Upper lobe of right lung (tissue), 1 donor: ENCODE measurements at places on chromosomes 12 and 14. TPM values are rescaled to one million over a fixed set of nuclear protein-coding genes. Genes with fewer than 3 reads are reported as not detected.

The SYCP3 gene
- 0.64 TPM for total RNA-seq

DNA sequence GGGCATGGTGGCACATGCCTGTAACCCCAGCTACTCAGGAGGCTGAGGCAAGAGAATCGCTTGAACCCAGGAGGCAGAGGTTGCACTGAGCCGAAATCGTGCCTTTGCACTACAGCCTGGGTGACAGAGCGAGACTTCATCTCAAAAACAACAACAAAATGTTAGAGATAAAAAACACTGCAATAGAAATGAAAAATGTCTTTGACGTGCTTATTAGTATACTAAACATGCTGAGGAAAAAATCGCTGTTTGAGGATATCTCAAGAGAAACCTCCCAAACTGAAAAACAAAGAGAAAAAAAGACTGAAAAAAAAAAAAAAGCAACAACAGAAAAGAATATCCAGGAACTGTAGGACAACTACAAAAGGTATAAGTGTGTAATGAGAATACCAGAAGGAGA, 15.2 kb upstream of the APOLD1 start:
- H3K27me3 ChIP-seq, result no peaks in the 10 kb centered on the region
- H3K27ac ChIP-seq, result no peak overlapping the region
- no peaks in the 10 kb centered on the region for H3K4me1 ChIP-seq
- DNase-seq, result no peak

The CCDC196 gene
- total RNA-seq, result not detected

GRCh38 chr14:23895480-23895879, 58.1 kb upstream of the DHRS4 start:
- H3K4me3 ChIP-seq, result no peak overlapping the region
- H3K36me3 ChIP-seq, result no peaks in the 10 kb centered on the region
- H3K27ac ChIP-seq, result no peak overlapping the region
- no peaks in the 10 kb centered on the region for H3K27me3 ChIP-seq

The KIAA0586 gene
- 16.3 TPM for total RNA-seq

The RFX4 gene
- total RNA-seq, result not detected

The LYZ gene
- 1,056 TPM for total RNA-seq

DNA sequence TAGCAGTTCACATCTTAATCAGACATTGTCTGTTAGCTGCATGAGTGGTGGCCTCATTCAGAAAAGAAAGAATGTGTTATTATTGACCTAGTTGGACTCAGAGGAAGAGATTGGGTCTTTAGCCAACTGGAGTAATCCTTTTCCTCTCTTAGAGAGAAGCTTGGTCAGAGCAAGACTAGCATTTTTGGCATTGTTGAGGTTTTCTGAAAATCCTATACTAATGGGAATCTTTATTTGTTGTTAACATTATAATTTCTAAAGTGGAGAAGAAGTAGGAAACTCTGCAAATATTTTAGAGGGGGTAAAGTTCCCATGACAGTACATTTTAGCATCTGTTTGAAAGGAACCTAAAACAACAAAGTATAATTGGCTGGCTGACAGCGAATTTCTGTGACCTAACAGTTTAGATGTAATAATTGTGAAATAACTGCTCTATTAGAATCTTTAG, 9.7 kb downstream of the TOX4 start:
- H3K27ac ChIP-seq, result no peak overlapping the region
- H3K4me3 ChIP-seq, result no peak overlapping the region
- no peaks in the 10 kb centered on the region for H3K4me1 ChIP-seq
- H3K36me3 ChIP-seq, result peaks cover 47% of the 10 kb centered on the region

- no peaks in the 10 kb centered on the region for H3K36me3 ChIP-seq
- H3K27ac ChIP-seq, result no peak overlapping the region
- H3K4me1 ChIP-seq, result no peaks in the 10 kb centered on the region
- H3K4me3 ChIP-seq, result no peak overlapping the region
Observed at GRCh38 chr14:99248761-99249171, 23.2 kb downstream of the BCL11B start.

DNA sequence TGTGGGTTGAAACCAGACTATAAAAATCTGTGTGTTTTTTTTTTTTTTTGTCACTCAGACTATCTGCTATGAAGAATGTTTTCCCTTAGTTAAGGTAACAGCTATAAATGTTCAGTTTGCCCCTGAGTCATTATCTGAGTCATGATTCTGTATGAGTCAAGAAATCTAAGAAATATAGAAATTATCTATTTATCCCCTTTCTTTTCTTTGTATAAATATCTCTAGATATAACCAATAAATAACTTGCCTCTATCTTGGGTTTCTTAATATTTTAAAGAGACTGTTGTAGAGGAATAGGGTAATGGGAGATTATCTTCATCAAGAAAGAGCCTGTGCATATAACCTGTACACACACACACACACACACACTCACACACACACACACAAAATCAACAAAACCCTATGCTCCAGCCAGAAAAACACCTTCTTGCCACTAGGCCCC, 161.7 kb upstream of the EEA1 start:
- no peaks in the 10 kb centered on the region for H3K36me3 ChIP-seq
- H3K4me3 ChIP-seq, result no peak overlapping the region
- H3K4me1 ChIP-seq, result no peaks in the 10 kb centered on the region

DNA sequence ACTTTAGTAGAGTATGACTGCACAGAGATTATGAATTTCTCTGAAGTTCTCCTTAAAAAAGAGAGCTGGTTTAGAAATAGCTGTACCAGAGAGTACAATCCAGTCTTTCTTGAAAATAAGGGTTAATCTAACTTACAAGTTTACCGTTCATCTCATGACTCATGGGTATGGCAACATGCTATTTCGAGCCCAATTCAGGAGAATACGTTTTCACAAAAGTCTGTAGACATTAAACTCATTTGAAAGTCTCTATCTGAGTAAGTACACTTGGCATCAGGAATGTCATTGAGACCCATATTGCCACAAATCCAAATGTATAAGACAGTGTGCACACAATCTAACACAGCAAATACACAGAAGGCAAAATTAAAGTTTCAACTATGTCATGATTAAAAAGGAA, 160.5 kb downstream of the PIK3C2G start:
- no peak for DNase-seq
- H3K27me3 ChIP-seq, result no peaks in the 10 kb centered on the region
- no peaks in the 10 kb centered on the region for H3K36me3 ChIP-seq
- no peak overlapping the region for H3K4me3 ChIP-seq

GRCh38 chr12:66340131-66340530, 37.8 kb downstream of the HELB start:
- no peaks in the 10 kb centered on the region for H3K27me3 ChIP-seq
- no peak for DNase-seq
- no peak overlapping the region for H3K4me3 ChIP-seq
- H3K36me3 ChIP-seq, result peaks cover 17% of the 10 kb centered on the region
- H3K4me1 ChIP-seq, result no peaks in the 10 kb centered on the region
- H3K27ac ChIP-seq, result no peak overlapping the region

- peaks cover 23% of the 10 kb centered on the region for H3K36me3 ChIP-seq
- no peak overlapping the region for H3K4me3 ChIP-seq
- no peak overlapping the region for H3K27ac ChIP-seq
- no peaks in the 10 kb centered on the region for H3K27me3 ChIP-seq
- peaks cover 3% of the 10 kb centered on the region for H3K4me1 ChIP-seq
Observed at GRCh38 chr14:64190974-64191502, 103.1 kb downstream of the ESR2 start.

DNA sequence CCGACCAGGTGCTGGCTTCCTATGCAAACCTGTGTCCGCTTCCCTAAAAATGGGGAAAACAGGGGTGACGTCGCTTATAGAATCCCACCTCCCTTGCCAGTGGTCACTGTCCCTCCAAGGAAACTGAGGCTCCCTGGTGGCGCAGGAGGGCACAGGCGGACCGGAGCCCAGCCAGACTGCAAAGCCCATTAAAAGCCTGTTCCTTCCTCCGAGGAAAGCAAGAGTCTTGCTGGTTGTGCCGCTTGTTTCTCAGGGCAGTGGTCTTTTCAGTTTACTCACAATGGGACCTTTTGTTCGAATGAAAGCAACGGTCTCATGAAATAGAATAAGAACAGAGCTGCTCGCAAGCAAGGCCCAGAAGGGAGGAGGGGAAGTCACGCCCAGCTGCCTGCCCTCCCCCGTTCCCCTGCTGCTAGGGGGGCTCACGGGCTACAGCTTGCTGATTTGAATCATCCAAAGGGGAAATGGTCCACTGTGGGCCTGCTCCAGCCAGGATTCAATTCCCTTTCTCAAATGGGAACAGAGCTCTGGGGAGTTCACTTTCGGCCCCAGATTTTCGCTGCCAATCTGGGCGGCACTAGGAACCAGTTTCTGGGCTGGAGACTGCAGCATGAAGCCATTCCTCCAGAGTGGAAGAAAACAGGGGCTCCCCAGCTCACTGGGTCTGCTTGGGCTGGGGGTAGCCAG, 4.6 kb upstream of the SELPLG start:
- peak; percentile 72 for DNase-seq
- no peaks in the 10 kb centered on the region for H3K27me3 ChIP-seq
- H3K36me3 ChIP-seq, result no peaks in the 10 kb centered on the region

GRCh38 chr14:82778601-82779000, 1244.9 kb upstream of the SEL1L start:
- no peak overlapping the region for H3K4me3 ChIP-seq
- H3K27me3 ChIP-seq, result no peaks in the 10 kb centered on the region
- H3K27ac ChIP-seq, result no peak overlapping the region

DNA sequence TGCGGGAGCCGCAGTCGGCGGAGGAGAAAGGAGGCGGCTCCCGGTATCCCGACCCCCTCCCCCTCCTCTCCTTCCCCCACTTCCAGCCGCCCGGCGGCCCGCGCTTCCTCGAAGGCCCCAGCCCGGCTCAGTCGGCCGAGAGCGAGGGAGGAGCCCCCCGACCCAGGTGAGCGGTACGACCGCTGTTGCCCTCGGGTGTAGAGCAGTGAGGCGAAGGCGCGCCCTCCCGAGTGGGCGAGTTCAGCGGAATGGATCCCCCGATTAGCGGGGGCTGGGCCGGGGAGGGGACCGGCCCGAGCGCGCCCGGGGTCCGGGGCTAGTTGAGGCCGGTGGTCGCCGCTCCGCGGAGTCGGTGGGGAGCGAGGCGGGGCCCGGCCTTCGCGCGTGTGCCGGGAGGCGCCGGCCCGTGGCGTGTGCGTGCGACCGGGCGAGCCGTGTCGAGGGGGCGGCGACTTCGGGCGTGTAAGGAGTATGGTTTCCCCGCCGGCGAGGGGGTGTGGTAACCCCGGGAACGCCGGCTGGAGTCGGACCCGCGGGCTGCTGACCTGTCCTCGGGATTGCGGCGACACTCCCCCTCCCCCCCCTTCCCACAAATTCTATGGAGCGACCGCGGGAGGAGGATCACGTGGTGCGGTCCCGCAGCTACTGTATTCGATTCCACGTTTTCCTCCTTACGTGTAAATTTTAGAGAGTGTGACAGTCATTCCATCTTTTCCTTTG, 501 bp downstream of the RIMKLB start:
- no peaks in the 10 kb centered on the region for H3K36me3 ChIP-seq
- H3K4me1 ChIP-seq, result peaks cover 25% of the 10 kb centered on the region
- peak; percentile 85 for DNase-seq
- H3K4me3 ChIP-seq, result peak overlapping the region; percentile 80

The SLC25A21 gene
- total RNA-seq, result 0.35 TPM

- H3K4me1 ChIP-seq, result no peaks in the 10 kb centered on the region
- no peak for DNase-seq
- H3K27me3 ChIP-seq, result no peaks in the 10 kb centered on the region
- H3K27ac ChIP-seq, result no peak overlapping the region
- no peak overlapping the region for H3K4me3 ChIP-seq
- no peaks in the 10 kb centered on the region for H3K36me3 ChIP-seq
Observed at GRCh38 chr12:101564912-101565311, 29.9 kb upstream of the MYBPC1 start.

GRCh38 chr12:81518638-81519037, 240.5 kb downstream of the PPFIA2 start:
- H3K4me3 ChIP-seq, result no peak overlapping the region
- no peaks in the 10 kb centered on the region for H3K27me3 ChIP-seq
- no peak for DNase-seq
- H3K4me1 ChIP-seq, result no peaks in the 10 kb centered on the region
- no peak overlapping the region for H3K27ac ChIP-seq

GRCh38 chr14:21912367-21912766, 238.7 kb upstream of the OR4E1 start:
- no peaks in the 10 kb centered on the region for H3K27me3 ChIP-seq
- no peaks in the 10 kb centered on the region for H3K36me3 ChIP-seq
- DNase-seq, result no peak
- no peak overlapping the region for H3K4me3 ChIP-seq
- no peak overlapping the region for H3K27ac ChIP-seq
- no peaks in the 10 kb centered on the region for H3K4me1 ChIP-seq

- H3K27ac ChIP-seq, result no peak overlapping the region
- no peaks in the 10 kb centered on the region for H3K4me1 ChIP-seq
- H3K36me3 ChIP-seq, result no peaks in the 10 kb centered on the region
- H3K27me3 ChIP-seq, result no peaks in the 10 kb centered on the region
Observed at GRCh38 chr14:65940056-65940735, 527.7 kb downstream of the FUT8 start.

DNA sequence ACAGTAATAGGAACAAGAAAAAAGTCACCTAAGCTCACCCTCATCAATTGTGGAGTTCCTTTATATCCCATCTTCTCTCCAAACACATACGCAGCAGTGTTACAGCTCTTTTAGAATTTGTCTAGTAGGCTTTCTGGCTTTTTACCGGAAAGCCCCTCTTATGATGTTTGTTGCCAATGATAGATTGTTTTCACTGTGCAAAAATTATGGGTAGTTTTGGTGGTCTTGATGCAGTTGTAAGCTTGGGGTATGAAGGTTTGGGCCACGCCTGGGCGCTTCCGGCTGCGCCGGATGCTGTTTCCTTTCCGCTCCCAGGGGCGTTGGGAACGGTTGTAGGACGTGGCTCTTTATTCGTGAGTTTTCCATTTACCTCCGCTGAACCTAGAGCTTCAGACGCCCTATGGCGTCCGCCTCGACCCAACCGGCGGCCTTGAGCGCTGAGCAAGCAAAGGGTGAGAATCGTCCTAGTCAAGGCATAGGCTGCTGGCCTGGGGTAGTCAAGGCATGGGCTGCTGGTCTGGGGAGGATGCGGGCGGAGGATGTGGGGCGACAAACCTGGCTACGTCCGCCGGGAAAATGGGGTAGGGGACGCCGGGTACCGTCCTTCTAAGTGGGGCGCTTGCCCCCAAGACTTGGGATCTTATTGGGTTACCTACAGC, at the start of the genes C12orf57 and RNU7-1:
TSS of gene C12orf57 (plus strand) at position 301 of the 659 bp plus-strand sequence. CDS start at position 401, 100 bp downstream.
TSS of gene RNU7-1 (plus strand) at position 95 of the 659 bp plus-strand sequence.
- H3K27ac ChIP-seq, result peak within 1 kb of the TSS; percentile 93
- H3K36me3 ChIP-seq, result peaks cover 18% of the 10 kb centered on the region
- peaks cover 42% of the 10 kb centered on the region for H3K4me1 ChIP-seq
- no peaks in the 10 kb centered on the region for H3K27me3 ChIP-seq
- peak; percentile 87 for DNase-seq

The CKAP4 gene
- total RNA-seq, result 40.3 TPM
